ENCODE measurements at places on chromosomes 12 and 14.

- no peak for DNase-seq
Measured at GRCh38 chr14:45253754-45254310, 830 bp upstream of the MIS18BP1 start.

DNA sequence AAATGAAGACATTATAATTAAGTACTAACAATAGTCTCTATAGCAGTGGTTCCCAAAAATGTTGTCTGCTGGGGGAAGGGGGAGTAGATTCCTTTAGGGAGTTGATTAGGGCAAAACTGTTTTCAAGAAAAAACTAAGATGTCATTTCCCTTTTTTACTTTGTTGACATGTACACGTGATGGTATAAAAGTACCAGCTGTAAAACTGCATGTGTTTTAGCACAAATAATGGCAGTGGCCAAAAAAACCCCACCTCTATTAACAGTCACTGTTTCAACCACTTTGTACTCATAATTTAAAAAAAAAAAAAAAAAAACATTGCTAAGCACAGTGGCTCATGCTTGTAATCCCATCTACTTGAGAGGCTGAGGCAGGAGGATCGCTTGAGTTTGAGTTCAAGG is 61.7 kb downstream of the PPP1R12A start:
- DNase-seq, result no peak

DNA sequence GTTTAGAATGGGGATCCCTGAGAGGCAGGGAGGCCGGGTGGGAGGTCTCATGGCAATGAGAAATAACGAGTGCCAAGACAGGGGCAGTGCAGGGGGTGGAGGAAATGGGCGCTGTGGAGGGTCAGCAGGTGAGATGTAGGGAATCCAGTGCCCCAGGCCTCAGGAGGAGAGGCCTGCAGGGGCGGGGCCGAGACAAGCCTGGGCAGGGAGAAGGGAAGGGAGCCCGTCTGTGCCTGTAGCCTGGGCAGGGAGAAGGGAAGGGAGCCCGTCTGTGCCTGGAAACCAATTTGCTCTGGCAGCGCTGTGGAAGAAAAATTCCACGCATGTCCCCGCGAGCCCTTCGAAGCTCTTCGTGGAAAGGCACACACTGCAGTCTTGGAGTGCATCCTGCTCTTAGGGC is 10.6 kb upstream of the NCOR2 start:
- no peak for DNase-seq

- DNase-seq, result no peak
Measured at GRCh38 chr14:56902385-56902784, 92.1 kb upstream of the OTX2 start.

DNA sequence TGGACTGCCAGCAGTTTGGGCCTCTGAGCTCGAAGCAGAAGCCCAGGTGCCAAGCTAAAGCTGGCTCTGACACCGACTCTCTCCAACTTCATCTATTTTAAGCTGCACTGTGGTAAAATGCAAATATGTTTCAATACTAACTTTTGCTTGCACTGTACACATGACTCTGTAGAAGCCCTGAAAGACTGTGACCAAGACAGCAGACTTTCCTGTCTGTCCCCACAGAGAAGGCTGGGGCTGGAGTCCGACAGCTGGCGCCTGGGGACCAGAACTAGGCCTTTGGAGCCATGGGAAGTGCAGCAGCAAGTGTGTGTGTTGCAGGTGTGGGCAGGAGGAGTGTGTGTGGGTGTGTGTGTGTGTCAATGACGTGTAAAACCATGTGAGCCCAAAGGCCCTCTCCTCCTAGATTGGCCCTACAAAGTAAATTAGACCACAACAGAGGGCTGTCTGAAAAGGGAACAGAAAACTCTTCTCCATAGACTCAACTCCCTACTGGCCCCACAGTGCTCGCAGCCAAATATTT is 16.4 kb upstream of the RAB35 start:
- no peak for DNase-seq

DNA sequence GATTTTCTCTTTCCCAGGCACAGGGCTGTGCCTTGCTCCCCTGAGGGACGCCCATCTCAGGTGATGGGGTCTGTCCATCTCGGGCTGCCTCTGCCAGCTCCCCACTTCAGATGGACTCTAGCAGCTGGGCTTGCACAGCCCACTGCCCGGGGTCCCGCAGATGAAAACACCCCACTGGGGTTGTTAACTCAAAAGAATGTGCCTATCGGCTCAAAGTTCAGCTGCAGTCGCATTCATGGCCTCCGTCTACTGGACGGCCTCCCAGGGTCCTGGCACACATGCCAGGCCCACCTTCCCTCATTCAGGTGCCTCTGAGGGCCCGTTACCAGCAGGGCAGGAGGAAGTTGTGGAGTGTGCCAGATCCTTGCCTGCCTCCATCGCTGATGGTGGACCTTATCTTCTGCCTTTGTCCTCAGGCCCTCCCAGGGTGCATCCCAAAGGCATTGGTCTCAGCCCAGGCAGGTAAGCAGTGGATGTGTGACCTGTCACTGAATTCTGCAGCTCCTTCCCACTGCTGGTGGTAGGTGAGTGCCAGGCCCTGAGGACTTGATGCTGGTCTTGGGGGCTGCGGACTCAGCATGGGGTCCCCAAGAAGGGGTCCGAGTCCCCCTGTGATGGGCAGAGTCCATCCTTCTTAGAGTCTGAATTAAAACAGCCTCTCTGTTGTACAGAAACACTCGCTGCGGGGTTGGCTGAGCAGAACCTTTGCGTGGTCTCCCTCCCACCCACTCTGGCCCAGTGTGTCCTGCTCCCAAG is 324.6 kb upstream of the DIO3 start:
- DNase-seq, result no peak

DNA sequence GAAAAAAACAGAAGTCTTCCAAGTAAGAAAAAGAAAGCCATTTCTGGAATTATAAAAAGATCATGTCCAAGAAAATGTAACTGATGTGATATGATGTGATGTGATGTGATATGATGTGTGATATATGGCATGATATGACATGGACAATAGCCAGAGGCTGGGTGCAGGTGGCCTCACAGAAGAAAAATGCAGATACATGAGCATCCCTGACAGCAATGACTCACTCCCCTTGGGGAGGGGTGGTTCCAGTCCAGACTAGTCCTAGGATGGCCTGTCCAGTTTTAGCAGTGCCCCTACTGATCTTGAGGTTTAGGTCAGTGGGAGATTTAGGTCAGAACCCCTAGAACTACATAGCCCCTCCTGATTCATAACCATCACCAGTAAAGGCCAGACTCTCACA is 3.5 kb upstream of the RHOJ start:
- DNase-seq, result no peak

DNA sequence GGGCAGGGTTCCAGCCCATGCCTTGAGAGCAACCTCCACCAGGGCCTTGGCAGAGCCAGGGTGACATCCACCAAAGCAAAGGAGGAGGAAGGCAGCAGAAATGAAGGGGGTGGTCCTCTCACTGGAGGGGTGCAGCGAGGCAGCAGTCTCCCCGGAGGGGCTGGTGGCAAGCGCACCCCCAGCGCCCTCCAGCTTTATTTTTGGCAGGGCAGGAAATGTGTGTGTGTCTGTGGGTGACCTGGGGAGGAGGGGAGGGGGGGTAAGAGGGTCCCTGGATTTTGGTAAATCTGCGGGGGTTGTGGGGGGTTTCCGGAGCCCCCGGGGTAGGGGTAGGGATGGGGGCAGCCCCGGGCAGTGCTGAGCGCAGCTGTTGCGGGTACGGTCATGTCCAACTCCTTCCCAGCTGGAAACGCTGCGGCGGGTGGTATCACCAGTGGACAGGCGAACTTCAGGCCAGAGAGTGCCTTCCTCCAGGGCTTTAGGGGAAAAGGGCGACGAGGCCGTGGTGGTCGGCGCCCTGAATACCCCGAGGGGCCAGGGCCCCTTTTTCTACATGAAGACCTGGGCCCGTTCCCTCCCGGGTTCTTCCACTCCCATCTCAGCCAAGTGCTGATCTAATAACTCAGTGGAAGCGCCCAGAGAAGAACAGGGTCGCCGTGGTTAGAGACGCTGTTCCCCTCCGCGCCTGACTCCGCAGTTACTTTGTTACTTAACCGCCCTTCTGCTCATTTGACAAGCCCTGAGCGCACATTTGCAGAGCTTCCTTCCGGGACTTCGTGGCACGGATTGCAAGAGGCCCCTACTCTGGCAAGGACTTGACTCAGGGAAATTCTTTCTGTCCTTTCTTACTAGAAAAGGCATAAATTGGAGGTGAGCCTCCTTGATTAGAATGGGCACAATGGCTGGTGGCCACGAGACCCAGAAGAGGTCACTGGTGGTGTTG is 55.2 kb downstream of the FOS start:
- peak; percentile 20 for DNase-seq

- DNase-seq, result no peak
Measured at GRCh38 chr12:103138538-103138937, 181.1 kb downstream of the ASCL1 start.

GRCh38 chr12:29566441-29566840 is 69.0 kb upstream of the OVCH1 start:
- DNase-seq, result no peak

DNA sequence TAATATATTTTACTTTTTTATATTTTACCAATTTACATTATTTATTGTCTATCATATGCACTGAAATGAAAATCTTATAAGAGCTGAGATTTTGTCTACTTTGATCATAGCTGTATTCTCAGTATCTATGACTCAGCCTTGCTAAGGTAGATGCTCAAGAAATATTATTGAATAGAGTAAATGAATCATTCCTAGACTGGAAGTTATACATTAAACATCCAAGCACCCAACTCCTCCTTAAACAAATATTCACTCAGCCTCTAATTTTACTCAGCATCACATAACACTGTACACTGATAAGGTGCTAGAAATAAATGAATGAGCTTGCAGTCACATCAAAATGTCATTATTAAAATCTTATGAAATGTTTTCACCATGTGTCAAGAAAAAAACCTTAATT is 1424.9 kb downstream of the LRFN5 start:
- no peak for DNase-seq

DNA sequence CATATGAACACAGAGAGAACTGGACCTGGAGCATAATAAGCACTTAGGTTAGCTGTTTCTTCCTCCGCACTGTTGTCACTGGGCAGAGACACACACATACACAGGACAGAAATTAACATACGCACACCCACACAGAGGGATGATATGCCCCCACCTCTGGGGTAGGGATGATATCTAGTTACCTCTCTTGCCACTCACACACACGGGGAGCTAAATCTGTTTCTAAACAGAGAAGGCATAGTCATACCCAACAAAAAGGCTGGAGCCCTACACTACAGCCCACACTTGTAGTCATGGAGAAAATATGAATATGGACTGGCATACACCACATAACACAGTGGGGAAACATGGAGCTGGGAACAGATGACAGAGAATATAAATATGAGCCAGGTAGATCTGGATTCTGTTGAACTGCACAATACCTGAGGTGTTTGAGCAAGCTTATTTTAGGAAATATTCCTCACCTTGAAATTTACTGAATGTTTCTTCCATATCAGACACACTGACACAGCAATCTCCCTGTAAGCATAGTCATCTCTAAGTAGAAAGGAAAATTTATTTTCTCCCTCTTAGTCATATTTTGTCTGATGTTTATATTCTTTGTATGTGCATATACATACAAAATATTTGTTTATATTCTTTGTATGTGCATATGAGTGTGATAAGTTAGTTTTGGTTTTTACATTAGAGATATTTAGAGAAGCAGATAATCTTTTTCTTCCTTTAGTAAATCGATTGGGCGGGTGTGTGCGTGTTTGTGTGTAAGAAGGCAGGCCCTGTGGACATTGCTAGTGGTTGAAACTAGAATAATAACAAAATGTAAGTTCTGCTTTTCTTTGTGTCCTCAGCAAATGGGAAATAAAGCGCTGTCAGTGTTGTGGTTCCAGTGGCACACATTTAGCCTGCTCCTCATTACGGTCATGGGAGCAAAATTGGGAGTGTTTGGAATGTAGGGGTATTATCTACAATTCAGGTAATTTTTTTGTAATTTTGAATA is 20.9 kb upstream of the SCFD1 start:
- no peak for DNase-seq

GRCh38 chr12:115313929-115314328 is 630.0 kb upstream of the TBX3 start:
- no peak for DNase-seq

DNA sequence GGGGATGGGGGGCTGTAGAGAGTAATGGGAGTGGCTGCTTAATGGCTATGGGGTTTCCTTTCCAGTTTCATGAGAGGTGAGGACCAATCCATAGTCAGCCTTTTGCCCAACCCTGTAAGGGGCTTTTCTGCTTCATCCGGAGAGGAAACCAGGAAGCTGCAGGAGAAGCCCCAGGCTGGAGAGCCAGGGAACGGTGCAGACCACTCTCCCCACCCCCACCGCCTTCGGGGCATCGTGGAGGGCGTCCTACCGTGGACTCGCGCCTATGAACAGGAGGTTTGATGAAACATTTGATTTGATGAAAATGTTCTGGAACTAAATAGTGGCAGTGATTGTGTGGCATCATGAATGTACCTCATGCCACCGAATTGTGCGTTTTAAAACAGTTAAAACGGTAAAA is 204.3 kb upstream of the DIO3 start:
- no peak for DNase-seq

- no peak for DNase-seq
Measured at GRCh38 chr14:103232031-103232808, 101.8 kb upstream of the EIF5 start.

GRCh38 chr12:93203361-93203760 is 174.4 kb upstream of the NUDT4 start:
- DNase-seq, result no peak

DNA sequence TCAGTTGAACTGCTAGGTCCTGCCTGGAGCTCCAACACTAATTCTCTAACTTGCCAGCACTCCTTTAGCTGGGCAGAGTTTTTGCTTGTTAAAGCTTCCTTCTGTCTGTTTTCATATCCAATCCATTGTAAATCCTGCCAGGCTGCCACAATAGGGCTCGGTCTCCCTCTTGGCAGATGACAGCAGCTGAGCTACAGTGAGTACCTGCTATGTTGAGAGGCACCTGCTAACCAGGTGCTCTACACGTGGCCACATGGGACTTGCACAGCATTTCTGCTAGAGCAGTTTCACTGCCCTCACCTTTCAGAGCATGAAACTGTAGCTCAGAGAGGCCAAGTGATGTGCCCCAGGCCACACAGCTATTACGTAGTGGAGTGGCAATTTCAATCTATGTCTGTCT is 106.6 kb upstream of the NOS1 start:
- DNase-seq, result no peak

DNA sequence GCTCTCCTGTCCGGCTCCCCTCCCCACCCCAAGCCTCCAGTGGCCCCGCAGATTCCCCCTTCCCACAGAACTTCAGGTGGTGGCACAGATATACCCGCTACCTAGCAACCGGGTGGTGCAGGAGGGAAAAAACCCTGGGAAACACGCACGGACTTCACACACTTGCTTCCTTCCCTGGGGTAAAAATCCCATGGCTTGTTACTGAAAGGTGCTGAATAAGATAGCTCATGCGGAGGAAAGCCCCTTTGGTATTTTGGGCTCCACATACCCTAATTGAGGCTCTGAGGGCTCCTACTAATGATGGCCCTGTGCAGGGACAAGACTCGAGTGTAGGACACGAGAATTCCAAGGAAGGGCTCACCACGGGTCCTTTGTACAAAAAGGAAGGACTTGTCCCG is 869 bp upstream of the RIMBP2 start:
- DNase-seq, result no peak
